Stimulated activated naive B cell treated with anti-CD40 and anti-IgM and Interleukin-4, amounts not matched to agents 10 μg/mL and 1 μg/mL and 100 μg/mL, for 72 hours (primary cell): ENCODE measurements at places on chromosomes 16 and 17.

- no peak overlapping the region for H3K4me3 ChIP-seq
- H3K27me3 ChIP-seq = no peaks in the 10 kb centered on the region
- H3K4me1 ChIP-seq = no peaks in the 10 kb centered on the region
Measured at GRCh38 chr16:68599586-68599985, 45.5 kb upstream of the CDH3 start.

GRCh38 chr16:57283959-57284208 is 588 bp downstream of the PLLP start:
- peak overlapping the region; percentile 75 for H3K4me3 ChIP-seq
- no peak overlapping the region for H3K27ac ChIP-seq
- H3K4me1 ChIP-seq = peaks cover 7% of the 10 kb centered on the region
- DNase-seq = no peak
- peaks cover 56% of the 10 kb centered on the region for H3K27me3 ChIP-seq

DNA sequence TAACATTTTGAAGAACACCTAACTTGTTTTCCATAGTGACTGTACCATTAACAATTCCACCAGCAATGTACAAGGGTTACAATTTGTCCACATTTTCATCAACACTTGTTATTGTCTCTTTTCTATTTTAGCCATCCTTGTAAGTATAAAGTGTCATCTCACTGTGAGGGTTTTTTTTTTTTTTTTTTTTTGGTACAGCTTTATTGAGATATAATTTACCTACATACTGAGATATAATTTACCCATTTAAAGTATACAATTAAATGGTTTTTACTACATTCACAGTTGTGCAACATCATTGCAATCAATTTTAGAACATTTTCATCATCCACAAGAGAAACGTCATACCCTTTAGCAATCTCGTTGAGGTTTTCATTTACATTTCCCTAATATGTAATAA is 17.9 kb upstream of the TMIGD1 start:
- no peaks in the 10 kb centered on the region for H3K36me3 ChIP-seq
- H3K27ac ChIP-seq = no peak overlapping the region
- peaks cover 6% of the 10 kb centered on the region for H3K27me3 ChIP-seq
- H3K4me1 ChIP-seq = peaks cover 10% of the 10 kb centered on the region
- H3K4me3 ChIP-seq = no peak overlapping the region
- no peak for DNase-seq

GRCh38 chr17:35341411-35341992 is 31.9 kb downstream of the SLFN11 start:
- peaks cover 22% of the 10 kb centered on the region for H3K4me1 ChIP-seq
- H3K27ac ChIP-seq = peak overlapping the region; percentile 84
- peak; percentile 73 for DNase-seq
- H3K4me3 ChIP-seq = peak overlapping the region; percentile 66

- no peak for DNase-seq
- no peak overlapping the region for H3K4me3 ChIP-seq
- H3K27me3 ChIP-seq = peaks cover 6% of the 10 kb centered on the region
- peaks cover 11% of the 10 kb centered on the region for H3K4me1 ChIP-seq
Measured at GRCh38 chr17:62824290-62825131, 16.4 kb upstream of the MARCHF10 start.

DNA sequence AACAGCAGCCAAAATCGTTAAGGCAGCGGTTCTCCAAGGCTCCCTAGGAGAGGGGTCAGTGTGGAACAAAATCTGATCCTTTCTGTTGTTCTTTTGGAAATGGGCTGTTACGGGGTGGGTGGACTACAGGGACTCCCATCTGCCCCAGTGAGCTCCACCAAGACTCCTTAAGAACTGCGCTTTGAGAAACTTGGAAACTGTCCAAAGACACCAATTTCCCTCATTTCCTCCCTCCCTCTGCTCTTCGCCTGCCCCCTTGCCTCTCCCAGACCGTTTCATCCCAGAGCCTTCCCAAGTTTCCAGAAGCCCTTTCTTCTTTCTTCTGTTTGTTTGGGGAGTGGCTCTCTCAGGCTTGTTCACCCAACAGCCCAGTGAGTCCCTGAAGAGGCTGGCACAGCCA is 205.4 kb downstream of the COPRS start:
- no peak overlapping the region for H3K27ac ChIP-seq
- DNase-seq = no peak
- H3K4me1 ChIP-seq = no peaks in the 10 kb centered on the region
- H3K27me3 ChIP-seq = peaks cover 11% of the 10 kb centered on the region
- H3K36me3 ChIP-seq = no peaks in the 10 kb centered on the region

- H3K36me3 ChIP-seq = no peaks in the 10 kb centered on the region
- peaks cover 4% of the 10 kb centered on the region for H3K27me3 ChIP-seq
- H3K27ac ChIP-seq = no peak overlapping the region
Measured at GRCh38 chr17:10857976-10858375, 20.1 kb upstream of the PIRT start.

- no peak for DNase-seq
- peaks cover 7% of the 10 kb centered on the region for H3K27me3 ChIP-seq
- no peaks in the 10 kb centered on the region for H3K4me1 ChIP-seq
- peaks cover 1% of the 10 kb centered on the region for H3K36me3 ChIP-seq
- no peak overlapping the region for H3K4me3 ChIP-seq
Measured at GRCh38 chr17:41223821-41224220, 2.6 kb upstream of the KRTAP9-2 start.

DNA sequence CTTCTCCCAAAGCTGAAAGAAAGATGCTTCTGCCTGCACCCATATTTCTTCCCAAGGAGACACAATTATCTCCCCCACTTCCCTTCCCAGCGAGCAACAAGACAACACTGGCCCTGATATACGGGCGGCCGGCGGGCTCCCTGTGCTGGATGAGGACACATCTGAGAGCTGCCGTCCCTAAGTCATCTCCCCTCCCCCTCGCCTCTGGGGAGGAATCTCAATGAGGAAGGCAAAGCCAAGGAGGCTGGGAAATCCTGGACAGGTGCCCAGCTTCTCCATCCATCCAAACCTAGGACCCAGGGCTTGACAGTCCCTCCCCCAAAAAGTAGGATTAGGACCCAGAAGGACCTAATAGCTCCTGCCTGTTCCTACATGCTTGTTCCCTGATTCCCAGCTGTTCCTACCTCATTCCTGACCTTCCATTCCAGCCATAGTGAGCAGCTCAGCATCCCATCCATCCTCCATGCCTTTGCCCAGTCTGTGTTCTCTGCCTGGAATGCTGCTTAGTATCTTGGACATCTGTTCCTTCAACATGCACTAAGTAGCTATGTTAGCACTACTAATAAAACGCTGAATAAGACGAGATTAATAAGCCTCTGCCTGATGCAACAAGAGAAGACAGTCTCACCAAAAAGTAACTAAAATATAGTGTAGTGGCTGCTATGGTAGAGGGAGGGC is 167.9 kb downstream of the CCT6B start:
- no peaks in the 10 kb centered on the region for H3K36me3 ChIP-seq
- H3K4me3 ChIP-seq = no peak overlapping the region
- H3K27ac ChIP-seq = no peak overlapping the region

GRCh38 chr17:45770632-45771270 is 13.4 kb upstream of the CRHR1 start:
- H3K4me3 ChIP-seq = no peak overlapping the region
- H3K27ac ChIP-seq = no peak overlapping the region
- H3K36me3 ChIP-seq = peaks cover 3% of the 10 kb centered on the region
- DNase-seq = no peak

GRCh38 chr17:2393174-2393953 is 7.5 kb downstream of the MNT start:
- H3K36me3 ChIP-seq = peaks cover 13% of the 10 kb centered on the region
- peak overlapping the region; percentile 96 for H3K27ac ChIP-seq
- peaks cover 85% of the 10 kb centered on the region for H3K4me1 ChIP-seq

DNA sequence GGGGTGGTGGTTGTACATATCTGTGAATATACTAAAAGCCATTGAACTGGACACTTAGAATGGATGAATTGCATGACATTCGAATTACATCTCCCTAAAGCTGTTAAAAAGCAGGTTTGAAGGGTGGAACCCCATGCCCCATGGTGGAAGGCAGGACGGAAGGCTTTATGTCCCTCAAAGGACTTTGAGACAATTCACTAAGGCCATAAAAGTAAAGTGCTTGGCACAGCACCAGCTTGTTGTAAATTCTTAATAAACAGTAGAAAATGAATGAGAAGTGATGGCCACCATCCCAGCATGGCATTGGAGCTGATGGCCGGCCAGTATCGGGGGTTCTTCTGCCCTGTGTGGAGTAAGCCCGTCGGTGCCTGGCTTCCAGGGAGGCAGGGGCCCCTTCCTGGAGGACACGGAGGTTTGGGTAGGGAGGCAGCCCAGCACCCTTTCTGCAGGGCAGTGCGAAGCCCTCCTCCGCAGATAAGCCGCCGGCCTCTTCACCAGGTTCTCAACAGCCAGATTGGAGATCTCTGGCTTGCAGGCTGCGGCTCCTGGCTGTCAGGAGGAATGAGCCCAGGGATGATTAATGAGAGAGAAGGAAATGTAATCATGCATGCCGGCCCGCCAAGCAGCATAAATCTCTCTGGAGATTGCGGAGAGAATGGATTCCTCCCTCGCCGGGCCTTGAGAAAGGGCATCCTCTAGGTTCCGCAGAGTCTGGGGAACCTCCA is 346.9 kb downstream of the FOXL1 start:
- no peaks in the 10 kb centered on the region for H3K4me1 ChIP-seq
- DNase-seq = no peak
- no peaks in the 10 kb centered on the region for H3K36me3 ChIP-seq
- H3K27ac ChIP-seq = no peak overlapping the region
- no peak overlapping the region for H3K4me3 ChIP-seq

GRCh38 chr16:27692576-27692975 is 142.6 kb downstream of the KATNIP start:
- no peak overlapping the region for H3K27ac ChIP-seq
- H3K4me3 ChIP-seq = no peak overlapping the region
- no peak for DNase-seq

DNA sequence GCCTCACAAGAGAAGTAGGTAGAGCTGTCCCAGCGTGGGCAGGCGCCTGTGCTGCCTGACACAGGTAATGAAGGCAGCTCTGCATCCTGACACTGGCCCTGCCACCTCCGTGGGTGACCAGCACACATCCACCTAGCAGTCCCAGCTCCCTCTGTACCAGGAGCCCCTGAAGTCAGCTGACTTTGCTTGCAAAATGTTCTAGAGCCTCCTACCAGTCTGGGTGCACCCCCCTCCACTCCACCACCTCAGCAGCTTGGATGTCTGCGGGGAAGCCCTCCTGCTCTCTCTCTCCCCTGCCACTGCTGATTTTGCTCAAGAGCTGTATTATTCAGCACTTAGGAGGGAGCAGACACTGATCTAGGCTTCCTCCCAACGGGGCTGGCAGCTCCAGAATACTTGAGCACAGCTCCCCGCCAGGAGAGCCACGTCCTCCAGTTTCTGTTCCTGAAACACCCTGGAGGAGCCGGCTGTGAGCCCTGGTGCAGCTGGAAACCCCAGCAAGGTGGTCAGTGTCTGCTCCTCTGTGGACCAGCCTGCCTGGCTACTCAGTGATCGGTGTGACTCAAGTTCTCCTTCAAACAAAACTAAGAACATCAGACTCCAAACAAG is 1.0 kb downstream of the RNF166 start:
- no peaks in the 10 kb centered on the region for H3K27me3 ChIP-seq
- peak overlapping the region; percentile 85 for H3K27ac ChIP-seq
- peaks cover 15% of the 10 kb centered on the region for H3K36me3 ChIP-seq
- H3K4me1 ChIP-seq = peaks cover 51% of the 10 kb centered on the region
- H3K4me3 ChIP-seq = peak overlapping the region; percentile 74
- no peak for DNase-seq

DNA sequence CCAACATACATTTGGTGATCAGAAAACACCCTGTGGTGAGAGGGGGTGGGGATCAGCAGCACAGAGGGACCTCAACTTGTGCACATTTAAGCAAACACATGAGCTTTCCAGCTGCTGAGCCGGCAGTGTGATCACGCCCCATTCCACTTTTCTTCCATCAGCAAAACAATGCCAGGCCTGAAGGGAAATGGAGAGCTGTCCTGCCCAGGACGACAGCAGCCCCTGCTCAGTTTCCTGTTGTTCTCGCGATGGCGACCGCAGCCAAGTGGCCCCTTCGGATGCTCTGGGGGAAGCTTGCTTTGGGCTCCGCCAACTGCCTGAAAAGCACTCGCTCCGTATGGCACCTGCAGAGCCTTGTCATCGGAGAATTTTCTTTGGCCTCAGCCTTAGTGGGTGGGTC is 272.3 kb downstream of the FOXL1 start:
- DNase-seq = no peak
- H3K36me3 ChIP-seq = no peaks in the 10 kb centered on the region
- H3K27ac ChIP-seq = no peak overlapping the region
- H3K4me1 ChIP-seq = no peaks in the 10 kb centered on the region

DNA sequence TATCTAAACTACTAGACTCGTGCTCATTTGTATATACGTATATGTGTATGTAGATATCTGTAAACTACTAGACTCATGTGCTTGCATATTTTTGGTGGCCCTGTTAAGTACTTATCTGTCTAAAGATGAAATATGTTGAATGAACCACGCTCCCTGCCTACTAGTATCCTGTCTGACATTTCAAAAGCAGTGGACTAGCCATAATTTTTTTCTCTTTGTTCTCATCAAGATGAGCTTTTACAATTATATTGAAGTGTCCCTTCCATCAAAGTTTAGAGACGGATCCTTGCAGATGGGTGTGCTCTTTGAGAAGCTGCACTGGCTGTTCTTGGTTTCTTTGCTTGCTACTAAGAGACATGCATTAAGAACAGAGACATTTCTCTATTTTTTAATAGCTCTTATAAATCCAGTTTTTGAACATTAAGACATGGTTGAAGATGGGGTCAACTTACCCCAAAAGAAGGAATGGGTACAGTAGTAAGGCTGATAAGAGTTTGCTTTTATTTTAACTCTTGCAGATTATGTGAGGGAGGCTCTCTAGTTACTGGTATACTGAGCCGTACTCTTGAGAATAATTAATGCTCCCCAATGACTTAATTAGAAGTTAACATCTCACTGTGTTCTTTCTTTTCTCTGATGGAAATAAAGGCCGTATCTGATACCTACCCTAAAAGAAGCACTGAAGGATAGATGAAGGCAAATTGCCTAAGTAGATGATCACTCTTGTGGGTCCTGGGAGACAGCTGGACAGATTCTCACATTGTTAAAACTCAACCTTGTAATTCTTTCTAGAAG is 3.4 kb downstream of the CNTNAP4 start:
- DNase-seq = no peak
- H3K27me3 ChIP-seq = peaks cover 8% of the 10 kb centered on the region
- H3K4me3 ChIP-seq = no peak overlapping the region
- H3K27ac ChIP-seq = no peak overlapping the region
- H3K36me3 ChIP-seq = no peaks in the 10 kb centered on the region
